ENCODE measurements at places on chromosomes 3 and 15.

GRCh38 chr3:138799822-138800221, 34.9 kb downstream of the PIK3CB start:
- no peak for DNase-seq

- no peak for DNase-seq
These were observed 23.1 kb downstream of the DCLK3 start for GRCh38 chr3:36741285-36741684.

- DNase-seq, result no peak
These were observed 107.7 kb downstream of the CHCHD4 start for GRCh38 chr3:14016900-14017475.

DNA sequence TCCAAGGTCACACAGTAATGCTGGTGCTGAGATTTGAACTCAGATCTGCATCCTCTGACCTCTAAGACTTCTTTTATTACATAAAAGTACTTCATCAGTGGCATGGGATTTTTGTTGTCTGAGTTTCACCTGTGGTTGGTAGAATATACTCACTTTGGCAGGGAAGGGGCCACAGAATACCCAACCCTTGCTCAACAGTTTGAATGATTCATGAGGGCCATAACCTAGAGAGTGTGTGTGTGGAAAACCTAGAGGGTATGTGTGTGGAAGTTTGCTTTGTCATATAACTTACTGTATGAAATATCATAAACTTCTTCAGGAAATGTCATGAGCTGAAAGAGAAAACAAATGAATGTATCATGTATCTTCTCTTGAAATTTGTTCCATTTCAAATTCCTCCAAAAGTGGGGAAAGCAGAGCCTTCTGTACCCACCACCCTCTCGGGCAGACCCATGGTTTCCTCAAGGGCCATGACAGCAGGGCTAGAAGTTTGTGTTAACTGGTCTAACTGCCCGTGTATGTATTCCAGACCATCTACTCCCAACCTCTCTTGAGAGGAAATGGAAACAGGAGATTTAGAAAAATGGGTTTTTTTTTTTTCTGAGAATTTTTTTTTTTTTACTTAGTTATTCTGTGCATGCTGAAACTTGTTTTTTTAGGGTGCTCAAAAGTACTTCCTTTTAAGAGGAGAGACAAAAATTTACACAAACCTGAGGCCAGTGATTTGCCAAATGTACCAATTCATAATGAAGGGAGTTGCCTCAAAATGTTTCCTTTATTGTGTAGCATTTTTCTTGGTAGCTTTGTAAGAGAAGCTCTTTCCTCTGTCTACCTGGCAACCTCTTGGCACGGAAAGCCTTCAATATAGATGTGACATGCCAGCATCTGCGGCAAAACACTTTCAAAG, 127.0 kb downstream of the TPRG1 start:
- DNase-seq, result no peak

GRCh38 chr3:71090207-71090606, 493.3 kb downstream of the FOXP1 start:
- DNase-seq, result no peak

- no peak for DNase-seq
These were observed 250.0 kb upstream of the PDZRN3 start for GRCh38 chr3:73874606-73875369.

DNA sequence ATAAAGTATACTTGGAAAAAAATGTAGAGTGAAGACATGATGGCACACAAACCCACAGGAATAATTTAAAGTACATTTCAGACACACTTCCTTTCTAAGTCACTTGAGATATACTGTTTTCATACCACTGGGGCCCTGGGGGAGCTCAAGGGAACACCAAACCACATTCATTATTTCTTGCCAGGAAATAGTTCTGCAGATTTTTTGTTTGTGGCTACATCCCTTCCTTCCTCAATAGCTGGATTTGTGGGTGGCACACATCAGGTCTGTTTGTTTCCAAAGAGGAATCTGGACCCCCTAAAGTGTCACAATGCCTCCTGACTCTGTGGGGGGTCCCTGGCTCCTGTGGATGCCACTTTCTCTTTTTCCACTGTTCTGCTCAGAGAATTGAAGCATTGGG, 153.5 kb upstream of the COL8A1 start:
- no peak for DNase-seq

- DNase-seq, result no peak
These were observed 121.3 kb upstream of the SOX14 start for GRCh38 chr3:137642831-137643230.

DNA sequence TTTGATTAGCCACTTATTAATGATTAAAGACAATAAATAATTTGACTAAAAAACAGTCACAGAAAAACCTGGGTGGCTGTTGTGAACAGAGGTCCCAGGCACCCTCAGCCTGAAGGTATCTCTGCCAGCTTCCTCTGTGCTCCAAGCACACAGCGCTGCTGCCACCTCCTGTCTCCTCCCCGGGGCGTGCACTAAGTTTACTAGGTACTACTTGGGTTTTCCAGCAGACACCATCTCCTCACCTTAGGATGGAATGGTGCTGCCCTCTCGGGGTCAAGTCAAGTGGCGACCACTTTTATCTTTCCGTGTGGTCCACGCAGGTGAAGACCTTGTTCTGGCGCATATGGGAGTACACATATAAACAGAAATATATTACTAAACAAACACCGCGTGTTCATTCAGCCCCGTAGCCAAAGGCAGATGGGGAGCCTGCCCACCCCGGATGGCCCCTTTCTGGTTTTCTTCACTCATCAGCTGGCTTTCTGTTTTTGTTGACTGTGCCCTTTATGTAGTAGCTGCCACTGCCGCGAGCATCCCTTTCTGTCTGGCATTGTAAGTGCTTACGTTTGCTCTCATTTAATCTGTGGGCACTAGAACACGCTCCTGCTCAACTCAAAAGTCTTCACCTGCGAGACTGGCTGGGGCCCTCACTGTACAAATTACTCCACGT, 128.0 kb downstream of the LRIG1 start:
- DNase-seq, result peak; percentile 4

DNA sequence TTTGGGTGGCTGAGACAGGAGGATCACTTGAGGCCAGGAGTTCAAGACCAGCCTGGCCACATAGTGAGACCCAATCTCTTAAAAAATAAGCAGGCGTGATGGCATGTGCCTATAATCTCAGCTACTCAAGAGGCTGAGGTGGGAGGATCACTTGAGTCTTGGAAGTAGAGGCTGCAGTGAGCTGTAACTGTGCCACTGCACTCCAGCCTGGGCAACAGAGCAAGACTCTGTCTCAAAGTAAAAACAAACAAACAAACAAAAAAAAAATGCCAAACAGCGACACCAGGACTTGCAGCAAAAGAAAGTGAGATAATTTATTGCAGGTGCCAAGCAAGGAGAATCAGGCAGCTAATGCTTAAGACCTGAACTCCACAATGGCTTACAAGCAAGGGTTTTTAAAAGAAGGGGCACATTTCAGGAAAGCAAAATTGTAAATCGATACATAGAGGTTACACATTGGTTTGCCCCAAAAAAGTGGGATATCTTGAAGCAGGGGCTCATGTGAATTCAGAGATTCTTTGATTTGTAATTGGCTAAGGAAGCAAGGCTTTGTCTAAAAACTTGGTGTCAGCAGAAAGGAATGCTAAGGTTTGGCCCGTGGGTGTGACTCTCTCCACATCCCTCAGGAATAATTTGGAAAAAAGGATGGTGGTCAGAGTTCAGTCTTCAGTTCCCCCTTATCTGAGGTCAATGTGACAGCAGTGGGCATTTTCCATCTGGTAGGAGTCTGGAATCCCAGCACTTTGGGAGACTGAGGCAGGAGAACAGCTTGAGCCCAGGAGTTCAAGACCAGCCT, 5.2 kb upstream of the MPI start:
- DNase-seq, result no peak

DNA sequence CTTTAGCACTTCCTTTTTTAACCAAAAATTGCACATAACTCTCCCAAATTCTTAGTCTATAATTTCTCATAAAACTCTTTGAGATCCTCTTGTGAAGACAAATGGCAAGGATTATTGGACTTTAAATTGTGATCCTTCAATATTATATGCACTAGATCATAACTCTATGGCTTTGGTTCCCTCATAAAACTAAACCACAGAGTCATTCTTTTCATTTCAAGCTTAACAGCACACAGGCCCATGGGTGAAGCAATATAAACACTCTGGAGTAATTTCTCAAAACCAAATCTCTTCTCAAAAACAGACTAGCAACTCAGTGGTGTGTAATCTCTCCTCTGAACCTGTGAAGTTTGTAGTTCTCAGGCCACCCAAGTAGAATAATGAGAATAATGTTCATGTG, 171.0 kb upstream of the NECTIN3 start:
- no peak for DNase-seq

GRCh38 chr15:73034221-73034620, 18.0 kb upstream of the NEO1 start:
- no peak for DNase-seq

DNA sequence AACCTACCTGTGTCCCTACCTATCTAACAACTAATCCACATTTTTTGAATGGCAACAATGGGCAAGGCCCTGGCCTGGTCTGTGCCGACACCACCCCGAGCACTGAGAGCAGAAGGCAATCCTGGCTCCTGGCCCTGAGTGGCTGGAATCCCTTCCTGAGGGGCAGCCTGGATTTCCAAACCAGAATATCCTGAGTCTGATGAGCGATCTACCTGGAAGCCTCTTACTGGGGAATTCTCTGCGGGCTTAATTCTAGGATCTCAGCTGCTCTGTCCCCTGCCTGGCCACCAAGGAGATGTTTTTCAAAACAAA, 22.1 kb downstream of the ATP2B2 start:
- DNase-seq, result no peak

DNA sequence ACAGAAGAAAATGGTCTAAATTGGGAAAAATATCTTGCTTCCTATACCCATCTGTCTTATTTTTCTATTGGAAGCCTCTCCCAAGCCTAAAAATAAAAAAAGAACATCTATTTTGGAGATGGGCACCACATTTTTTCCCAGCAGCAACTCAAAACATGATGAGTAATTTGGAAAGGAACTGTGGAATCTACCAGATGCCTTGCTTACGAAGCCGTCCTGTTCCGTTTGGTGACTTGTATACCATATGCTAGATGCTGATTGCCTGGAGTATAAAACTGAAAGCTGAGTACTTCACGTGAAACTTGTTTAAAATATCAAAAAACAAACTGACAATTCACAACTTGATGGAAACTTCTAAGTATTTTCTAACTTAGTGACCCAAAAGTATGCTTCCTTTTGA, 491.0 kb downstream of the ROBO2 start:
- DNase-seq, result no peak

All from K562 (cell line).